Metanephros (tissue), 2 donors: ENCODE measurements at places on chromosomes 2 and 18. TPM values are rescaled to one million over a fixed set of nuclear protein-coding genes. Genes with fewer than 3 reads are reported as not detected.

The SEMA4F gene
- total RNA-seq: 4.0 TPM

The ZSWIM2 gene
- not detected for total RNA-seq

The DTNA gene
- 23.8 TPM for total RNA-seq

The SERPINB10 gene
- total RNA-seq: 1.2 TPM

The RGPD3 gene
- 0.29 TPM for total RNA-seq

The LHCGR gene
- total RNA-seq: 1.3 TPM

The ZNF892 gene
- total RNA-seq: 10.2 TPM

The ANKRD23 gene
- 12.5 TPM for total RNA-seq

The HOXD12 gene
- 0.23 TPM for total RNA-seq

The MC4R gene
- not detected for total RNA-seq

The MOGAT1 gene
- not detected for total RNA-seq

The ASPRV1 gene
- 3.4 TPM for total RNA-seq

The NHEJ1 gene
- 15.2 TPM for total RNA-seq

The NAPG gene
- total RNA-seq: 28.7 TPM

The PCBP1 gene
- total RNA-seq: 138 TPM
